ENCODE measurements at places on chromosomes 16 and 17.

- peak; percentile 71 for DNase-seq
Measured at GRCh38 chr17:1398931-1399678, 917 bp downstream of the YWHAE start.

- DNase-seq = no peak
Measured at GRCh38 chr16:1150511-1150982, 2.4 kb upstream of the CACNA1H start.

DNA sequence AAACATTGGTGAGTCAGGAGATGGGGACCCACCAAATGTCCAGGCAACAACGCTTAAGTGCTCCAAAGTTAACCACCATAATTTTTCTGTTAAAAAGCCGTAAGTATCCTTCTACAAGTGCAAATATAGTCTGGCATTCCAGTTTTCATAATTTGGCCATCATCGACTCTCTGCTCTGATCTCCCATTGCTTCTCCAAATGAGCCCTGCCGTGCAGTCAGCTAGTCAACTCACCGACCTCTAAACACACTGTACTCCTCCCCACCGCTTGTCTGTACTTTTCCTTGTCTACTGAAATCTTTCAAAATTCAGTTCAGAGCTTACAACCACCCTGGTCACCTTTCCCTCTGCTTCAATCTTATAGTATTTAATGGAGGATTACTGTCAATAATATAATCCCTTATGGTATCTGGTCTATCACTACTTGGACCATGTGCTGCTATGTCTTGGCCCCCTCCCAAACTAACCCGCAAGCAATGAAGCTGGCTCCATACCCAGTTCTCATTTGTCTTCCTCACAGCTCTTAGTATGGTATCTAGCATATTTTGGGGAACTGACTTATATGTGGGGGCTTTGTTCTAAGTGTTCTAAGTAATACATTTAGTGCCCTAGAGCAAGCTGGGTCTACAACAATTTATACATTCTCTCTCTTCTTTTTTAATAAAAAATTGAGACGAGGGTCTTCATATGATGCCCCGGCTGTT is 52.7 kb upstream of the SLC25A19 start:
- no peak for DNase-seq

DNA sequence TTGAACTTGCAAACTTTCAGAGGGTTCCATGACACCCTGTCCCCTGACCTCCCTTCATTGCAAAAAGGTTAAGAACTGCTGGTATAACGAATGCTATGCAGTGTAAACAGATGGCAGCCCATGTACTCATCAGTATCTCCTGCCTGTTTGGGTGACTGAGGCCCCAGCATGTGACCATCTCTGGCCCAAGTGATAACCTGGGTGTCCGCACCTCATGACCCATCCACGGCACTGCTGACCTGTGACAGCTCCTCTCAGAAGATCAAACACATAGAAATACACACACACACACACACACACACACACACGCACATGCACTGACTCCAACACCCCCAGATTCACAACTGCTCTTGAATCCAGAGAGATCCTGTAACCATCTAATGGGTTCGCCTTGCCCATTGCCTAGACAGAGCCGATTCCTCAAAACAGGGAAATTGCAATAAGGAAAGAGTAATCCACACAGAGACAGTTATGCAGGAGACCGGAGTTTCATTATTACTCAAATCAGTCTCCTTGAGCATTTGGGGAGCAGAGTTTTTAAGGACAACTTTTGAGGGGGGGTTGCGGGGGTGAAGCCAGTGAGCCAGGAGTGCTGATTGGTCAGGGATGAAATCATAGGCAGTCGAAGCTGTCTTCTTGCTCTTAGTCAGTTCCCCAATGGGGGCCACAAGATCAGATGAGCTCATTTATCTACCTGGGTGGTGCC is 11.3 kb upstream of the PHOSPHO1 start:
- no peak for DNase-seq

DNA sequence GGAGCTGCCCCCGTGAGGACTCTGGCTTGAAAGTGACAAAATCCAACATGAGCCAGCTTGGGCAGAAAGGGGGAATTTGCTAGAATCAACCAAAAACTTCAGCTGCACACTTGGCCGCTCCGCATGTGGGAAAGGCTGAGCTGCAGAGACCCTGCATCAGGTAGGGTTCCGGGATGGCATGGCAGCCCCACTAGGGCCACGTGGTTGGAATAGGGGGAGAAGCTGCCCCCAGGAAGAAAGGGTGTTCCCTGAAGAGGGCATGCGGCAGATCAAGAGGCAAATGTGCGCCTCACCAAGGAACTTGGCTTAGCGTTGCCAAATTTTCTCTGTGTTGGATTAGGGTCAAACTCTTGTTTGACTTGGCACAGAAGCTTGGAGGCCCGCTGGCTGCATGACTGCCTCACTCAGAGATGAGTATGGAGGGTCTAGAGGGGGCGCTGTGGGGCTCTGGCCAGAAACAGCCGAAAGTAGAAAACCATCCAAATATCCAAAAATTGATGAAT is 29.2 kb upstream of the WFIKKN2 start:
- no peak for DNase-seq

- peak; percentile 27 for DNase-seq
Measured at GRCh38 chr17:52158450-52159042, at the start of gene CA10. TSS of gene CA10 (minus strand) at chr17:52158714.

- no peak for DNase-seq
Measured at GRCh38 chr16:84513666-84514065, 9.2 kb upstream of the MEAK7 start.

DNA sequence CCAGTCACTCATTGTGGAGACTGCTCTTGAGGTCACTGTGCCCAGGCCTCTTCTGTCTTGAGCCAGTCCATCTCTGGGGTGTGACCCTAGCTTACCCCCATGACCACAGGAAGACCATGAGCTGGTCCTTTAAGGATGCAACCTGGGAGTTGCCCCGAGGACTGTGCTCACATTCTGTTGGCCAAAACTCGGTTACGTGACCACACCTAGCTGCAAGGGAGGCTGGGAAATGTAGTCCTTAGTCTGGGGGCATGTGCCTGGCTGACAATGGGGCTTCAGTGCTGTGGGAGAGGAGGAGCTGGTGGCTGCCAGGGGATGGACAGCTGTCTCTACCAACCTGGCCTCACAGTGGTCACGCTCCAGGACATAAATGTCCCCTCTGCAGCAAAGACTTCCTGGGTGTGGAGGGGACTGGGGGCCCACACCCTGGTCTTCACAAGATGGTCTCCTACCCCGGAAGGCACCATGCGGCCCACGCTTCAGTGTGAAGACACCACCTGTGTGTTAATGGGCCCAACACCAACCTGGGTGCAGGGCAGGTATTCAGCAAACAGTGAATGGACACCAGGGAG is 55.4 kb downstream of the JPH3 start:
- DNase-seq = no peak

GRCh38 chr16:75248142-75248535 is 3.3 kb downstream of the BCAR1 start:
- DNase-seq = no peak

- DNase-seq = no peak
Measured at GRCh38 chr16:11005611-11005975, 61.2 kb downstream of the CLEC16A start.

Data from hepatocyte (in vitro differentiated cells).